ENCODE measurements at places on chromosomes 2 and 18. TPM values are rescaled to one million over a fixed set of nuclear protein-coding genes. Genes with fewer than 3 reads are reported as not detected.

DNA sequence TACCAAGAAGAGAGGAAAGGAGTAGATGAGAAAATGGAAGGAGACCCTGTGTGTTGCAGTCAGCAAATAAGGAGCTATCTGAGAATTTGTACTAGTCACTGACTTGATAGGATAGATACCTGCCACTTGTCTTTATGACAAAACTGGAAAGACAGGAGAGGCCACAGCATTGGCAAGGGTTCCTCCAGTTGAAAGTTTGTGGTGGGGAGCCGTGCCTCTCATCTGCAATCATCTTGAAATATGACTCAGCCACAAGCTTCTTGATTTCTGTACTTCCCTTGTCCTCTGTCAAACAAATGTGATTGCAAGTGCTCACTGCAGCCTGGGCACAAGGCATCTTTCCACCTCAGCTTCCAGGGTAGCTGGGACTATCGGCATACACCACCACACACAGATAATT, 99.1 kb downstream of the GREB1L start:
- H3K27me3 ChIP-seq = no peaks in the 10 kb centered on the region
- no peak for DNase-seq
- H3K36me3 ChIP-seq = peaks cover 5% of the 10 kb centered on the region
- no peak overlapping the region for H3K4me3 ChIP-seq
- no peak overlapping the region for H3K27ac ChIP-seq

Gene C2orf15
- total RNA-seq = 0.23 TPM

DNA sequence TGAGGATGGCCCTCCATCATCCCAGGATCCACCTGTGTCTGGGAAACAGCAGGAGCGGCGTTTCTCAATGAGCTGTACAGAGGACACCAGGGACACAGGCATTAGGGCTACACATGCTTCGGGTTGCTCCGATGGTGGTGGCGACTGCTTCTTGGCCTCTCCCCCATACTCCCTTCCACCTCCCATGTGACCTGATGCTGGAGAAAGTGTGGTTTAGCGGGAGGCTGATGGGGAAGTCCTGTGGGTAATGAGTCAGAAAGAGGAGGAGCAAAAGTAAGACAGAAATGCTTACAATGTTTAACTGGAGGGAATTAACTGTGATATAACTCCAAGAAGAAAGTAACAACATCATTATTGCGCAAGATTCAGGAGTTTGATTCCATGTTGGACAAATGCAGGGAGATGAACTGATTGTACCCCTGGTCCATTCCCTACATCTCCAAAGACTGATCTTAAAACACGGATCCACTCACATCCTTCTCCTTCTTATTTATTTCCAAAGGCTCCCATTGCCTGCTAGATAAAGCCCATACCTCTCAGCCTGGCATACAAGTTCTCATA, 186.6 kb downstream of the NRP2 start:
- DNase-seq = no peak
- no peak overlapping the region for H3K4me3 ChIP-seq
- H3K27me3 ChIP-seq = no peaks in the 10 kb centered on the region
- H3K4me1 ChIP-seq = peaks cover 4% of the 10 kb centered on the region

- H3K4me3 ChIP-seq = no peak overlapping the region
- DNase-seq = no peak
- peaks cover 5% of the 10 kb centered on the region for H3K4me1 ChIP-seq
- no peaks in the 10 kb centered on the region for H3K36me3 ChIP-seq
- no peaks in the 10 kb centered on the region for H3K27me3 ChIP-seq
These were observed 95.7 kb upstream of the HS6ST1 start for GRCh38 chr2:128414351-128414750.

Gene TLX2
- not detected for total RNA-seq

DNA sequence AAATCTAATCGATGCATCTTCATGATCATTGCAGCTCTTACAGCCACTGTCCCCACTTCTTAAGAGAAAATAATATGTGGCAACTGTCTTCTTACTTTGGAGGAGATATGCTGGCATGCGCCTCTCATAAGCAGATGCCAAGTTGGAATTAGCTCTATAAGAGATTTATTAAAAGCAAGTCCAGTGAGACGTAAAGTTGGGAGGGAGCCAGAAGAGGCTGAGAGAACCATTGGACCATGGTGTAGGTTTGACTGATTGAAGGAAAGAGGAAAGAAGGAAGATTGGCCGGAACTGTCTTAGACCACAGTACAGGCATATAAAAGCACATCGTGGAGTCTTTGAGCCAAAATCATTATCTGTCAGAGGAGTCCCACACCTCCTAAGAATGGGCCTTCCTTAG, 265.7 kb upstream of the ZC3H15 start:
- DNase-seq = no peak
- no peaks in the 10 kb centered on the region for H3K27me3 ChIP-seq

Gene RESP18
- not detected for total RNA-seq

GRCh38 chr18:379681-380330, 112.0 kb upstream of the THOC1 start:
- H3K27me3 ChIP-seq = no peaks in the 10 kb centered on the region
- H3K27ac ChIP-seq = no peak overlapping the region
- no peak overlapping the region for H3K4me3 ChIP-seq
- no peaks in the 10 kb centered on the region for H3K36me3 ChIP-seq
- H3K4me1 ChIP-seq = no peaks in the 10 kb centered on the region

- H3K36me3 ChIP-seq = peaks cover 3% of the 10 kb centered on the region
- H3K4me1 ChIP-seq = peaks cover 9% of the 10 kb centered on the region
- peaks cover 3% of the 10 kb centered on the region for H3K27me3 ChIP-seq
- no peak for DNase-seq
- no peak overlapping the region for H3K4me3 ChIP-seq
These were observed 21.1 kb upstream of the EMILIN2 start for GRCh38 chr18:2825613-2826175.

- H3K36me3 ChIP-seq = no peaks in the 10 kb centered on the region
- no peak overlapping the region for H3K27ac ChIP-seq
- DNase-seq = no peak
- no peak overlapping the region for H3K4me3 ChIP-seq
These were observed 391.2 kb downstream of the FBXO15 start for GRCh38 chr18:73756256-73757091.

Gene PLA2R1
- 0.09 TPM for total RNA-seq

Gene CXCR1
- total RNA-seq = not detected

DNA sequence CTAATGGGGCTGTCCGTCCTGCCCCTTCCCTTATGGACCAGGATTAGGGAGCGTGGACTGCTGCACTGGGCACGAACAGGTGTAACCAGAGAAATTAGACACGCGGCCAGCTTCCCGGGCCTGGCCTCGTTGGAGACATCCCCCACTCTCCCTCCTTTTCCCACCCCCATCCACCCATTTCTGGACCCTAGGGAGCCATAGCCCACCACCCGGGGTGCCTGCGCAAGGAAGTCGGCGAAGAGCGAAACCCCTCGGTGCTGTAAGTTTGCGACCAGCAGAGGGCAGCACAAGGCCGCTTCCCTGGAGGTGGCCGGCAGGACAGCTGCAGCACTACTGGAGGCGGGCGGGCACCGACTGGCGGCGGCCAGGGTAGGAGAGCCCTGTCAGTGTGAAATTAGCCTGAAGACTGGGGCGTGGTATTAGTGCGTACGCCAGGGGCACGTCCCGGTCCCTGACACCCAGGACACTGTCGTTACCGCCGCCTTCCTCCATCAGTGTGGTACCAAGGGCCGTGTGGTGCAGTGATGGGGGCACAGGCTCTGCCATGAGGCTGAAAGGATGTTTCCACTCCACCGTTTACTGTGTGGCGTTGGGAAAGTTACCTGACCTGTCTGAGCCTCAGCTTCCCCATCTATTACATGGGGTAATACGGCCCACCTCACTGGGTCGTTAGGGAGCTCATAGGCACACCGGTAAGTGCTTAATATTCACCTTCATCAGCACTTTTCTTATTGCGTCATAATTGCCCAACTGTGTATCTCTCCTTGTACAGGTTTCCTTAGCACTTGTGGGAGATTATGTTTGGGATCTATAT, 36.0 kb upstream of the CD207 start:
- H3K36me3 ChIP-seq = no peaks in the 10 kb centered on the region
- H3K27ac ChIP-seq = no peak overlapping the region
- no peak overlapping the region for H3K4me3 ChIP-seq
- H3K4me1 ChIP-seq = no peaks in the 10 kb centered on the region
- peak; percentile 97 for DNase-seq
- peaks cover 70% of the 10 kb centered on the region for H3K27me3 ChIP-seq

DNA sequence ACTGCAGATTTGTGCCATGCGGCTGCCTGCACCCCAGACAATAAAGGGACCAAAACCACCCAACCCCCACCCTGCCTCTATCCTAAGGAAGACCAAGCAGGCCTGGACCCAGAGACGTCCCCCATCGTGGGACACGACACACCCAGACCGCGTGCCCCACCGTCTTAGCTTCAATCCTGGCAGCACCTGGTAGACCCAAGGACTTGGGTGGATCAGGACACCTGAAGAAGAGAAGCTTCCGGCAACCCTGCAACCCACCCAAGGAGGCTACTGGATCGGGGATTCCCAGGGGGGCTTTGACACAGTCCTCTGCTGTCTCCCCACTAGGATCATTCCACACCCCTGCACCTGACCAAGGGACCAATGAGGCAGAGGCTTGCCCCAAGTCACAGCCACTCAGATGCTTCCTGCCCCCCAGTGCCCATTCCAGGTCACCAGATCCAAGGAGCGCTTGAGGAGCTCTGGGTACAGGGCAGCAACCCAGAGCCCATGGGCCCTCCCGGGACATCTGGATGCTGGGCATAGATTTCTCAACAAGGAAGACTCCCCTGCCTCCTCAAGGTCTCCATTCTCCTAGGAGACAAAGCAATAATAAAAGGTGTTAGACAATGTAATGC, 3.6 kb downstream of the ALPI start:
- no peak overlapping the region for H3K4me3 ChIP-seq
- H3K4me1 ChIP-seq = peaks cover 8% of the 10 kb centered on the region
- H3K27me3 ChIP-seq = peaks cover 2% of the 10 kb centered on the region
- no peak for DNase-seq

- no peak for DNase-seq
- no peaks in the 10 kb centered on the region for H3K27me3 ChIP-seq
- no peak overlapping the region for H3K4me3 ChIP-seq
These were observed 366.8 kb upstream of the SALL3 start for GRCh38 chr18:78612801-78613200.

DNA sequence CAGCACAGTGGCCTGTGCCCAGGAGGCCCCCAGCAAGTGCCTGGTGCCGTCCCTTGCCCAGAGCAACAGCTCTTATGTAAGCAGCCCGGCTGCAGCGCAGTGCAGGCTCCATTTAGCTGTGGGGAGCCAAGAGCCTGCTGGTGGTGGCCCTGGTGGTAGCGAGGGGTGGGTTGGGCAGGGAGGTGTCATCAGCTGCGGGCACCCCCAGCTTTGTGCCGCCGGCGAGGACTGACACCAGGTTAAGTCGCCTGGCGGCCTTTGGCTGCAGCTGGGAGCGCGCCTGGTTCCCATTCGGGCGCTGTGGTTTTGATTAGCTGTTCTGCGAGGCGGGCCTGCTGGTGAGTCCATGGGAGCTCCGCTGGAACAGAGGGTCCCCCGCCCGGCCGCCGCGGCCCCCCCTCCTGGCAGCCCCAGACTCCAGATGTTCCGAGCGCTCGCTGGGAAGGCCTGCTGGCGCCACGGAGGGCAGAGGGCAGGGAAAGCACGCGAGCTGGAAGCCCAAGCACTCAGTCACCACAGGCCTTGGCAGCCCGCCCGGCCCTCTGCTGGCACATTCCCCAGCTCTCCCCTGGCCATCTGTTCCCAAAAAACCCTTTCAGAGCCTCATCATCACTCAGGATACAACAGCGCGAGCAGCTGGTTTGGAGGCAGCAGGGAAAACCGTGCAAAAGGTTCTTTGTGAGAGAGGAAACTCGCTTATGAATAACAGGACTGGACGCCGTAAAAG, 18.4 kb downstream of the ATOH8 start:
- DNase-seq = peak; percentile 49
- no peaks in the 10 kb centered on the region for H3K27me3 ChIP-seq
- H3K4me3 ChIP-seq = peak overlapping the region; percentile 58
- peaks cover 47% of the 10 kb centered on the region for H3K4me1 ChIP-seq
- H3K36me3 ChIP-seq = no peaks in the 10 kb centered on the region

DNA sequence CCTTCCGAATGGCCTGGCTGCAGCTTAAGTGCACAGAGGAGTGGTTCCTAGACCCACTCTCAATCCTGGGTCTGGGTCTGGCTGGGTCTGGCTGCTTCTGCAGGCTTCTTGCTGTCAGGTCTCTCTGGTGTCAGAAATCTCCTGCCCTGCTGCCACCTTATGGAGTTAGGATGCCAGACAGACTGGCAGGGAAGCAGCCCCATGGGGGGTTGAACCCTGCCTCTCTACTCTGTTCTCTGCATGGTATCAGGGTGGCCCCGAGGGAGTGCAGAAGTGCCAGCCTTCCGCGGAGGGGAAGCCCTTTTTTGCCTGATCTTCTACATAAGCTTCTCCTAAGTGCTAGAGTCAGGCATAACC, 89.4 kb downstream of the ZCCHC2 start:
- no peak overlapping the region for H3K27ac ChIP-seq
- H3K36me3 ChIP-seq = no peaks in the 10 kb centered on the region
- DNase-seq = no peak
- H3K4me3 ChIP-seq = no peak overlapping the region
- no peaks in the 10 kb centered on the region for H3K27me3 ChIP-seq
- peaks cover 26% of the 10 kb centered on the region for H3K4me1 ChIP-seq

GRCh38 chr2:29747786-29748470, 173.5 kb downstream of the ALK start:
- no peak overlapping the region for H3K27ac ChIP-seq
- H3K27me3 ChIP-seq = no peaks in the 10 kb centered on the region
- no peaks in the 10 kb centered on the region for H3K36me3 ChIP-seq
- peaks cover 17% of the 10 kb centered on the region for H3K4me1 ChIP-seq

Gene CROCC2
- total RNA-seq = not detected

Gene UGT1A10
- not detected for total RNA-seq

GRCh38 chr2:66748939-66749338, 314.0 kb downstream of the MEIS1 start:
- DNase-seq = no peak
- no peaks in the 10 kb centered on the region for H3K4me1 ChIP-seq
- H3K27me3 ChIP-seq = no peaks in the 10 kb centered on the region
- H3K36me3 ChIP-seq = no peaks in the 10 kb centered on the region
- H3K4me3 ChIP-seq = no peak overlapping the region

GRCh38 chr18:66754335-66754734, 150.4 kb upstream of the CDH19 start:
- H3K4me3 ChIP-seq = no peak overlapping the region
- H3K27me3 ChIP-seq = no peaks in the 10 kb centered on the region
- peaks cover 7% of the 10 kb centered on the region for H3K4me1 ChIP-seq
- DNase-seq = no peak

DNA sequence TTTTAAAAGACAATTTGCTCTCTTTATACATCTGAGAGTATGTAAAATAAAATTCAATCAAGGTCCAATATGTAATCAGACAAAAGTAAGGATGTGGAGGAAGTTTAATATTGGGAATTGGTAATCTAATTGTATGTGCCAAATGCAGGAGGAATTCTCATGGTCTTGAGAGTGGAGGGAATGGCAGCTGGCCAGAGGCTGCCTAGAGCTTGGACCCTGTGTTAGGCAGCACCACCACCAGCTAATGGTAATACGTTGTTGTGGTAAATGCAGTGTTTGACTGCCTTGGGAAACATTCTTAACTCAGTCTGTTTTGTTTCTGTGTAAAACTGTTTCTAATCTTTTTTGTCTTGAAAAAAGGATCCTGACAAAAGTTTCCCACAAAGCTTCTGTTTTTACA, 30.0 kb downstream of the GALNT1 start:
- H3K4me3 ChIP-seq = no peak overlapping the region
- no peak for DNase-seq
- H3K36me3 ChIP-seq = no peaks in the 10 kb centered on the region
- H3K4me1 ChIP-seq = peaks cover 23% of the 10 kb centered on the region
- no peaks in the 10 kb centered on the region for H3K27me3 ChIP-seq
- no peak overlapping the region for H3K27ac ChIP-seq

- no peaks in the 10 kb centered on the region for H3K4me1 ChIP-seq
- no peak overlapping the region for H3K27ac ChIP-seq
- no peak overlapping the region for H3K4me3 ChIP-seq
- no peaks in the 10 kb centered on the region for H3K27me3 ChIP-seq
- DNase-seq = no peak
These were observed 275.3 kb upstream of the RAB12 start for GRCh38 chr18:8333961-8334360.

Gene CD28
- not detected for total RNA-seq
